ENCODE measurements at places on chromosomes 2 and 18. TPM values are rescaled to one million over a fixed set of nuclear protein-coding genes. Genes with fewer than 3 reads are reported as not detected.

- no peak for DNase-seq
Observed at GRCh38 chr2:121276341-121276740, 8.7 kb downstream of the TFCP2L1 start.

DNA sequence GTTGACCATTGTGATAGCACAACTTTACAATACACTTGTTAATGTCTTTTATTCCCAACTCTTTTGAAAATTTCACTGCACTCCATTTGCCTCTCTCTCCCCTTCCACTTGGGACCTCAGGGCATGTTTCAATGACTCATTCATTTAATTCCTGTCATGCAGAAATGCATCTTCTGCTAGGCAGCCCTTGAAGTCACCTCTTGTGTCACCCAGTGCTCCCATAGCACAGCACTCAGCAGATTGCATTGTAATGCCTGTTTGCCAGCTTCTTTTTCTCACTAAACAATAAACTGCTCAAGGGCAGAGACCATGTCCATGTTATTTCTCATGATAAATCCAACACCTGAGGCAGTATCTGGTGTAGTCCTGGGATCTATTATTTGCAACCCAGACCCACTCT is 85.9 kb upstream of the ACSL3 start:
- DNase-seq: no peak

DNA sequence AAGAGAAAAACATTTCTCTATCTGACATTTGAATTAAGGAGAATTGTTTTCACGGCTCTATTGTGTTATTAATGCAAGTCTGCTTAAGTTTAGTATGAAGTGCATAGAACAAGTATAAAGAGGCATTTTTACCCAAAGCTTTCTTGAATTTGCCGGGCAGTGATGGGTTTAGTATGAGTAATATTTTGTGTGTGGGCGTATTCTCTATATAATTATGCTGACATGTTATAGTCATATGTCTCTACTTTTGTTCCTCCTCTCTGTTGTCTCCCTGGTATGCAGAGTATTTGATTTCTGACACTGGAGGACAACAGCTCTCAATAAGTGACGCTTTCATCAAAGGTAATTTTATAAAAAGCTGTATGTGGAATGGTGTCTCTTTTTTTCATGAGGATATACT is 45.9 kb downstream of the PIKFYVE start:
- no peak for DNase-seq

DNA sequence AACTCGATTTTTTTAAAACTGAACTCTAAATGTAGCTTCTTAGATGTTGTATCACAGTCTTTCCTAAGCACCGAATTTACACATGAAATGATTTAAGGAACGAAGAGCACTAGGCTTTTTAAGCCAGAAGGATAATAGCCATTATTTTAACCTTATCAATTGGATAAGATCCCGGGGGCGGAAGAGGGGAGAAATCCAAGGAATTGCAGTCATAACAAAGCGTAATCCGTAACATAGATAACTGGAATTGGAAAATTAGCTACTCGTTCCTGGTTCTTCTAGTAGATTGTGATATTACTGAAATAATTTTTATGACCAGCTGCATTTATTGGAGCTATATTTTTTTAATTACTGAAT is 988 bp upstream of the KANSL1L start:
- no peak for DNase-seq

Gene KRTCAP3
- 6.6 TPM for total RNA-seq

Gene KCNG2
- total RNA-seq: not detected

Gene PIGN
- total RNA-seq: 27.9 TPM

Gene IL1A
- not detected for total RNA-seq

Gene INO80C
- 19.4 TPM for total RNA-seq

Gene EGR4
- total RNA-seq: not detected

Measured in activated CD8-positive, alpha-beta T cell treated with anti-CD3 and anti-CD28 coated beads, Interleukin-2, amount 10 ng/mL, durations not matched to agents 7 days and 5 days (primary cell).